ENCODE measurements at places on chromosomes 6 and 20. TPM values are rescaled to one million over a fixed set of nuclear protein-coding genes. Genes with fewer than 3 reads are reported as not detected.
A peak's percentile ranks its signal among the peaks of the same experiment; 100 is the strongest.

ULBP1 gene
- total RNA-seq = 1.1 TPM

RTN4IP1 gene
- 20.8 TPM for total RNA-seq

POM121L2 gene
- total RNA-seq = not detected

CLVS2 gene
- total RNA-seq = not detected

GRCh38 chr6:94636780-94637385, 940.5 kb upstream of the MANEA start:
- no peak for DNase-seq

GRCh38 chr6:34182751-34183531, 37.1 kb upstream of the GRM4 start:
- peak; percentile 22 for DNase-seq

GRCh38 chr6:107894809-107895396, 63.1 kb downstream of the SEC63 start:
- DNase-seq = no peak

- no peak for DNase-seq
Measured at GRCh38 chr20:2834401-2835110, 5.9 kb downstream of the PCED1A start.

GRCh38 chr20:43831481-43832065, 83.1 kb upstream of the TOX2 start:
- DNase-seq = no peak

GRCh38 chr6:125932451-125932795, 24.1 kb upstream of the HINT3 start:
- DNase-seq = no peak
